Stimulated activated naive CD8-positive, alpha-beta T cell treated with anti-CD3 and anti-CD28 coated beads, Interleukin-15, Interleukin-2, amounts not matched to agents 100 U/mL and 50 U/mL, for 24 hours (primary cell): ENCODE measurements at places on chromosomes 3 and 15.

- no peak for DNase-seq
Observed at GRCh38 chr3:136753326-136753939, 1.3 kb upstream of the STAG1 start.

DNA sequence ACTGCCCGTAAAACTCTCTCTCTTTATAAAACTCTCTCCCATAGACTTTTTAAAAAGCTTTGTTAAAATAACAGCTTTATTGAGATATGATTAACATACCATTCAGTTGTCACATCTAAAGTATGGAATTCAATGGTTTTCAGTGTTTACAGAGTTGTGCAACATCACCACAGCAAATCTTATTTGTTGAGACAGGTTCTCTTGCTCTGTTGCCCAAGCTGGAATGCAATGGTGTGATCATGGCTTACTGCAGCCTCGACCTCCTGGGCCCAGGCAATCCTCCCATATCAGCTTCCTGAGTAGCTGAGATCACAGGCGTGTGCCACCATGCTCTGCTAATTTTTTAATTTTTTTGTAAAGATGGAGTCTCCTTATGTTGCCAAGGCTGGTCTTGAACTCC lies 35.9 kb upstream of the TRAK1 start:
- no peak for DNase-seq

GRCh38 chr3:147940405-147941193 lies 531.4 kb downstream of the ZIC1 start:
- no peak for DNase-seq

GRCh38 chr15:66608159-66608558 lies 42.4 kb upstream of the LCTL start:
- DNase-seq: no peak

DNA sequence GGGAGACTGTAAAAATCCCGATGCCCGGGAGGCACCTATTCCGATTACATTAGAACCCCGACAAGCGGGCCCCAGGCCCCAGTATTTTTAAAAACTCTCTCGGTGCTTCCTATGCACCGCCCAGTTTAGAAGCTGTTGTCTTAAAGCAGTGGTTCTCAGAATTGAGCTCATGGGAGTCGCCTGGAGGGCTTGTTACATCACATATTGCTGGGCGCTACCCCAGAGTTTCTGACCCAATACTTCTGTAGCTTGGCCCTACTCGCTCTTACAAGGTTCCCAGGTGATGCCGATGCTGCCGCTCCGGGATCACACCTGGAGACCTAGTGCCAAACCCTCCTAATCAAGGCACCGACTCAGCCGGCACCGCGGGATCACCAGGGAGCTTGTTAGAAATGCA lies 35.2 kb downstream of the CPN2 start:
- no peak for DNase-seq

- DNase-seq: no peak
Observed at GRCh38 chr3:77038468-77038929, 1.4 kb upstream of the ROBO2 start.

DNA sequence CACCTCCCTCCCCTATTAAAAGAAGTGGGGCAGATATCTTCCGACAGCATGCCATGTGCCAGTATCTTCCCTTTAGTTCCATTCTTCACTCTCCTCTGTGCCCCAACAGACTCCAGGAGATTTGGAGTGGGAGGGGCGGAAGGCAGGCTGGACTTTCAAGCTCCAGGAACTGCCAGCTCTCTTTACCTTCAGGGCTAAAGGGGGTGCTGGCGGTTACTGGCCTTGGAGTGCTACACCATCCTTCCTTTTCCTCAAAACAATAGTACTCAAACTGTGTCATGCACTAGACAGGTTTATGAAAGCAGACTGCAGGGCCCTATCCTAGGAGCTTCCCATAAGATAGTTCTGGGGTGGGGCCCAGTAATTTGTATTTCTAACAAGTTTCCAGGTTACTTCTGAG lies 6.0 kb downstream of the LINS1 start:
- DNase-seq: peak; percentile 22

GRCh38 chr3:147002721-147003120 lies 397.6 kb upstream of the PLSCR5 start:
- no peak for DNase-seq
